Common myeloid progenitor, CD34-positive (primary cell): ENCODE measurements at places on chromosomes 1 and 21.

DNA sequence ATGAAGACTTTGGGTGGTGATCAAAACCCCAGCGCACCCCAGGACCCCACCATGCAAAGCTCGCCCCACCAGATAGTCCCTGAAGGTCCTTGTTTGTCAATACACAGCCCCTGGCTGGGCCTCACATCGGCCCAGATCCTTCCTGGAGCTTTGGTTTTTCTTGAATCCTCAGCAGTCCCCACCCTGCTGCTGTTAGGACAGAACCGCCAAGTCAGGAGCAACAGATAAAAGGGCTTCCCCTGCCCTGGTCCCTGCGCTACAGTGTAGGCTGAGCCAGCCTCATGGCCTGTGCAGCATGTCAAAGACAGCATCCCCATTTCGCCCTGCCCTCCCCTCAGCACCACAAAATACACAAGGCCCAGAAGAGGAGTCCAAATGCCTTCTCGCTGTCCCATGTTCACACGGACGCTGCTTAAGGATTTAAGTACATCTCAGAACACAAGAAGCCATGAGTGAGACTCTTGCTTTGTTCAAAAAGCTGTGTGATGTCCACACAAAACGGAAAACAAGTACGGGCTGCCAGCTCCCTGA lies 65.7 kb downstream of the PSMG1 start:
- no peak overlapping the region for H3K4me3 ChIP-seq
- no peaks in the 10 kb centered on the region for H3K36me3 ChIP-seq
- peaks cover 5% of the 10 kb centered on the region for H3K4me1 ChIP-seq
- H3K27me3 ChIP-seq = no peaks in the 10 kb centered on the region
- DNase-seq = no peak
- H3K27ac ChIP-seq = no peak overlapping the region

- no peak for DNase-seq
Observed at GRCh38 chr21:29465546-29465945, 166.8 kb downstream of the BACH1 start.

DNA sequence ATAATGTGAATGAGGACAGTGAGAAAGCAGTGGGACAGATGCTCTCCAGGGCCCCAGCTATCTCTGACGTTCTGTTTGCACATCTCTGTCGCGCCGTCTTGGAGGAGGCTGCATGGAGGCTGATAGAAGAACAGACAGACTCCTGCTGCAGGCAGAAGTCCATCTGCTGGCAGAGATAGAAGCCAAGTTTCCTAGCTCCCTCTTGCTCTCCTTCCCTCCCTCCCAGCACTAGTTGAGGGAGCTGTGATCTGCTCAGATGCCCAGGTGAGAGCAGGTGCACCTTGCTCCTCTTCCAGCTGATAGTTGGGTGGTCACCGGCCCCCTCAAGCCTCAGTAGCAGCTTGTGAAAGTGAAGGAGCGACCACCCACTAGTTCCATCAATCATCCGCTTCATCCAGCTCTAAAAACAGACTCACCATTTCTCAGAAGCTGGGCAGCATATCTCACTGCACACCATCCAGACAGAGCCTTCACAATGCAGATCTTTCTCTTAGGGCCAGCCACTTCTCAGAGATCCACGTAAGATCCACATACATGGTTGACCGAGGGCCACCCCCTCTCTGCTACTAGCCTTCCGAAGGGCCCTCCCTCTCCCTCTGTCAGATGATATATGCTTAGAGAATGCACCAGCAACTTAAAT lies 12.9 kb downstream of the LRRN2 start:
- H3K4me3 ChIP-seq = no peak overlapping the region
- H3K27ac ChIP-seq = no peak overlapping the region
- DNase-seq = no peak
- no peaks in the 10 kb centered on the region for H3K36me3 ChIP-seq

DNA sequence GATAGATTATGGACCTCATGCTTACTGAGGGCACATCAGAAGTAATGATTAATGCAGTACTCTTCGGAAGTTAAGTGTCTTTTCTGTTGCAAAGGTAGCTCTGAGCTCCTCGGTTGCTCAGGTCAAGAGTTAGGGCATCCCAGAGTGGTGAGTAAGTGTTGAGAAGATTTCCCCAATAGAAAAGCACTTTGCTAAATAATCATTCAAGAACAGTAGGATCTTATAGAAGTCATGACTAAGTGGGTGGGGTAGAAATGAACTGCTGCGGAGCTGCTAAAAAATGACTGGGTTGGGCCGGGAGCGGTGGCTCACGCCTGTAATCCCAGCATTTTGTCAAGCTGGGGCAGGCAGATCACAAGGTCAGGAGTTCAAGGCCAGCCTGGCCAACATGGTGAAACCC lies 648.6 kb upstream of the CAMK1G start:
- no peaks in the 10 kb centered on the region for H3K27me3 ChIP-seq
- no peaks in the 10 kb centered on the region for H3K36me3 ChIP-seq
- no peak for DNase-seq
- no peaks in the 10 kb centered on the region for H3K4me1 ChIP-seq
- H3K4me3 ChIP-seq = no peak overlapping the region
- H3K27ac ChIP-seq = no peak overlapping the region

- no peak for DNase-seq
- H3K4me3 ChIP-seq = no peak overlapping the region
- H3K4me1 ChIP-seq = peaks cover 3% of the 10 kb centered on the region
Observed at GRCh38 chr21:38875694-38876492, 70.2 kb downstream of the ETS2 start.

DNA sequence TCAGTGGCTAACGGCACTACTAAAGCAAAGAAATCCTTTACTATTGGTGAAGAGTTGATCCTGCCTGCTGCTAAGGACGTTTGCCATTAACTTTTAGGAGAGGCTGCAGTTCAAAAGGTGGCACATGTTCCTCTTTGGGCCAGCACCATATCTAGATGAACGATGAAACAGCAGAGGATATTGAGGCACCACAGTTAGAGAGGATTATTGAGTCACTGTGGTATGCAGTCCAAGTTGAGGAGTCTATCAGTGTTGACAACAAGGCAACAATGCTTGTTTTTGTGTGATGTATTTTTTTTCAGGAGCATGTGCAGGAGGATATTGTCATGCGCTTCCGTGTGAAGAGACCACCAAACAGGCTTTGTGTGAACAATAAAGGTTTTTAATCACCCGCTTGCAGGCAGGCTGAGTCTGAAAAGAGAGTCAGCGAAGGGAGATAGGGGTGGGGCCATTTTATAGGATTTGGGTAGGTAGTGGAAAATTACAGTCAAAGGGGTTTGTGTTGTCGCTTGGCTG lies 80.9 kb downstream of the UCHL5 start:
- H3K4me1 ChIP-seq = no peaks in the 10 kb centered on the region
- no peaks in the 10 kb centered on the region for H3K36me3 ChIP-seq
- H3K4me3 ChIP-seq = no peak overlapping the region
- H3K27me3 ChIP-seq = no peaks in the 10 kb centered on the region
